ENCODE measurements at places on chromosomes 3 and 15.

- no peak for DNase-seq
Measured at GRCh38 chr3:194671511-194671899, 486 bp downstream of the LSG1 start.

DNA sequence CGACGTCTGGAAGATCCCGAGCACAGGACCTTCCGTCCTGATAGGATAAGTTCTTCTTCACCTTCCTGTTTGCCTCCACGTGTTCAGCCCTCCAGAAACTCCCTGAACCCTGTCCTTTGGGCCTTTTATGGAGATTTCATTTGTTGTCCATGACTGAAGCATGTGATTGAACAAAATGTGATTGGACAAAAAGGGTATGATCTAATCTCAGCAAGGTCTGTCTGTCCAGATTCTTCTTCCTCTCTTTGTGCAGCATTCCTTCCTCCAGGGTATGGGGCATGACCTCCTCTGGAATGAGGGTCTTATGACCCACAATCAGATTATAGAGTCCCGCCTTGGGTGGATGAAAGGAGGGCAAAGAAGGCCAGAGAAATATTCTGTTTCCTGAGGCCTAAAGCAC lies at the start of gene CYP19A1:
Gene CYP19A1, minus strand, starts transcription at position 101 of the 400 bp plus-strand sequence. CDS start 95,684 bp downstream, outside the sequence.
- no peak for DNase-seq

- DNase-seq, result no peak
Measured at GRCh38 chr3:85244091-85244490, 285.3 kb downstream of the CADM2 start.

DNA sequence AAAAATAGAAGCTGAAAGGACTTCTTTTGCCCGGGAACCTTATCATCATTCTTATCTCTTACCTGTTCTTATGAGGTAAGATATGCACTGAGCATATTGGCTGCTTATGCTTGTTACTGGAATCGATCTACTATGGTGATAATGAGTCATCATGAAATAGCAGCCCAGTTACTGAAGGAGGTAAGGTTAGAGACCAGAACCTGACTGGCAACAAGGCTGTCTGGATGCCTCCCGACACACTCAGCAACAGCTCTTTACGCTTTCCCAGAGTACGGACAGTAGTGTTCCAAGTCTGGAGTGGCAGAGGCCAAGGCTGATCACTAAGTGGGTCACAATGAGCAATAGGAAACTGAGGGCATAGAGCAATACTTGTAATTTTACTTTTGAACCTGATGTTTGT lies 314.1 kb downstream of the NLGN1 start:
- no peak for DNase-seq

- DNase-seq, result no peak
Measured at GRCh38 chr3:46036191-46036590, 8.9 kb upstream of the XCR1 start.

DNA sequence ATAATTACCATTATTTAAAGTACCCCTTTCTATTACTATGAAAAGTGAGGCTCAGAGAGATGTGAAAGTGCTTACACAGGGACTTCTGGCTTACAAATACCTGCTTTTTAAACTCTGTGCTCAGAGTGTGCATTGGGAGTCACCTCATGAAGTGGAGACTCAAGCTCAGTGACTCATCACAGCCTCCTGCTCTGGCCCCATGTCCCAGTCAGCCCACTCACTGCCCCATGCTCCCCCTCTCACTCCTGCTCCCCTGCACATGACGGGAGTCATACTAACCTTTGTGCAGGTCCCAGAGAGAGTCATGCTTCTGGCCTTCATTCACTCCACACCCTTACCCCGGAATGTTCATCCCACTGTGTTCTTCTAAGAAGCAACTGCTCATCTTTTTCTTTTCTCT lies 20.2 kb downstream of the CCR1 start:
- DNase-seq, result no peak

GRCh38 chr3:3068358-3068881 lies 41.8 kb downstream of the IL5RA start:
- no peak for DNase-seq

DNA sequence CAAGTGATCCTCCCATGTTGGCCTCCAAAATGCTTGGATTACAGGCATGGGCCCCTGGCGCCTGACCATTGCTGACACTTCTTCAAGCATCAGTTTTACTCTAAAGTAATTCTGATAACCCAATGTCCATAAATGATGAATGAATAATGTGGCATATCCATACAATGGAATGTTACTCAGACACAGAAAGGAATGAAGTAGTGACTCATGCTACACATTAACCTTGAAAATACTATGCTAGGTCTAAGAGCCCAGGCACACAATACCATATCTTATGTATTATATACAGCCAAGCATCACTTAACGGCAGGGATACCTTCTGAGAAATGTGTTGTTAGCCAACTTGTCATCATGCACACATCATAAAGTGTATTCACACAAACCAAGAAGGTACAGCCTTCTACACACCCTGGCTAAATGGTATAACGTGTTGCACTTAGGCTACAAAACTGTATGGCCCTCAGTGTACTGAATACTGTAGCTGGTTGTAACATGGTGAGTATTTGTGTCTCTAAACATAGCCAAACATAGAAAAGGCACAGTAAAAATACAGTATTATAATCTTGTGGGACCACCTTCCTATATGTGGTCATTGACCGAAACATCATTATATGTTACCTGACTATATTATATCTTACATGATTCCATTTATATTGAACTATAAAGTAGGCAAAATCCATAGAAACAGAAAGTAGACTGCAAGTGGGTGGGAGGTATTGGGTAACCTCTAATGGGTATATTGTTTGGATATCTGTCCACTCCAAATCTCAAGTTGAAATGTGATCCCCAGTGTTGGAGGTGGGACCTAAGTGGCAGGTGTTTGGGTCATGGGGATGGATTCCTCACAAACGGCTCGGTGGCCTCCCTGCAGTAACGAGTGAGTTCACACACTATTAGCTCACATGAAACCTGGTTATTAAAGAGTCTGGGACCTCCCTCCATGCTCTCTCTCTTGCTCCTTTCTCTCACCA lies 31.4 kb downstream of the MKRN2 start:
- no peak for DNase-seq

- peak; percentile 7 for DNase-seq
Measured at GRCh38 chr3:121660356-121661171, at the start of gene HCLS1. Gene HCLS1, minus strand, starts transcription at chr3:121660903. Its CDS starts 2,556 bp downstream, at chr3:121658347.

GRCh38 chr15:42267286-42267685 lies 5.7 kb upstream of the GANC start:
- no peak for DNase-seq

DNA sequence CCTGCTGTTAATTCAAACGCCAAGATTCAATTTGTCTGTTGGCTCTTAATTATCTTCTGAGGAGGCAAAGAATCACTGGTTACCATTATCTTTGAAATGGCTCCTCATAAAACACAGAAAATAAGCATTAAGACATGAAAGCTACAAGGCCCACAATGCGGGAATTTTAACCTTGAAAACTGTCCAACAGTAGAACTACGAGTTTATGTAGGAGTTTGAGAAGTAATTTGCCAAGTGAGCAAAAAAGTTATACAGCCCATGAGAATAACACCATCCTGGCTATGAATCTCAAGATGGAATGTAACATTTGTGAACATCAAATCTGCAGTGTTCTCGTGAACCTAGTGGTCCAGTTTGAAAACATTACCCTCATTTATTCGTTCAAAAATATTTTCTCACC lies 172.5 kb downstream of the ALDH1A2 start:
- DNase-seq, result no peak

GRCh38 chr3:115212615-115213014 lies 65.5 kb upstream of the ZBTB20 start:
- no peak for DNase-seq

- no peak for DNase-seq
Measured at GRCh38 chr3:129424185-129424841, 4.1 kb downstream of the EFCAB12 start.

DNA sequence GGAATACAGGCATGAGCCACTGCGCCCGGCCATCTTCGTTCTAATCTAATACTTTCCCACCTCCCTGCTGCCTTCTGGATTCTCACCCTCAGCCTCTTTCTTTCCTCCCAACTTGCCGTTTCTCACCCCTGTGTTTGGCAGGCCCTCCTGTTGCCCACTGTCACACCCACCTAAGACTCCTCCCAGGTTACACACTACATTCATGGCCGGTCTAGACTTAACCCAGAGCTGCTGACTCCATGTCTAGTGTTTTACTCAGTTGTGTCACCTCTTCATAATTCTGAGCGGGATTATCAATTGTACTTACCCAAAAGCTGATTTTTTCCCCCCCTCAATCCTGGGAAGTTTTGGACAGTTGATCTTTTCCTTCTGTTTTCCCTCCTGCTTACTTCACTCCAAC lies 223.8 kb downstream of the FEZF2 start:
- no peak for DNase-seq

GRCh38 chr3:16770792-16771191 lies 114.0 kb upstream of the PLCL2 start:
- DNase-seq, result no peak

GRCh38 chr15:58390118-58390517 lies 41.7 kb upstream of the LIPC start:
- no peak for DNase-seq

DNA sequence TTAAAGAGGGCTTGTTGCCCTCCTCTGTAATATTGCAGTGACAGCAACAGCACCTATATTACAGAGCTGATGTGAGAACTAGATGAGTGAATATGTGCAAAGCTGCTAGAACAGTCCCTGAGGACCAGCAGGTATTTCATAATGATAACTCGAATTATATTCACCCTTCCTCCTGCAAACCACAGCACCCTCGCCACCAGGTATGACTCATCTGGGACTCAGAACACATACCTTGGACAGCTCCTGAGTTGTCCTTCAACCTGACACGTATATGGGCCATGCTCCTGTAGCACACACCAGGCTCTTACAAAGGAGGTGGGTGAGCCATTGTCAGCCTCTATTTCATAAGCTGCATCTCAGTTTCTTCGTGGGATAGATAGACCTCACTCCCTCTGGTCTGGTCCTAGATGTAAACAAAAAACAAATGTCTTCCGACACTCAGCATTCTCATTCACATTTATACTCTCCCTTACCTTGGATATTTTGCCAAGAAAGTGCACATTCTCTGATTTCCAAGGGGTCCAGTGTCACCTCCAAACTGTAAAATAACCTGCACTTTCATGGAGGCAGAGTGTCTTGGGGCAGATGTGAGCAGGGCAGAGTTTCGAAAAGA lies 124.5 kb downstream of the TLE3 start:
- DNase-seq, result no peak

DNA sequence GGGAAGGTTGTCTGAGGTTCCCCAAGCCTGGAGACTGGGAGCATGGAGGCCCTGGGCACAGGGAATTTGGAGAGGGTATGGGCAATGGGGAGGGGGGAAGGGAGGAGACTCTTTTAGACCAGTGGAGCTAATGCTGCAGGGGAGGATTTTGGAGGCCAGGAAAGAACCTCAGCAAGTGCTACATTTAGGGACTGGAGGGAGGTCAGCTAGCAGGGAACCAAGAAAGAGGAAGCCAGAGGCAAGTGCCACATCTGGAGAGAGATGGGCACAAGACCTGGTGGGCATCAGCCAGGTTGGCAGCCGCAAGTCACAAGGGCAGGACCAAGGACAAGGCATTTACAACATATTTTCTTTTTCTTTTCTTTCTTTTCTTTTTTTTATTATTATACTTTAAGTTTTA lies 20.7 kb downstream of the PLEKHO2 start:
- no peak for DNase-seq

- DNase-seq, result no peak
Measured at GRCh38 chr3:73707772-73708171, 83.0 kb upstream of the PDZRN3 start.

DNA sequence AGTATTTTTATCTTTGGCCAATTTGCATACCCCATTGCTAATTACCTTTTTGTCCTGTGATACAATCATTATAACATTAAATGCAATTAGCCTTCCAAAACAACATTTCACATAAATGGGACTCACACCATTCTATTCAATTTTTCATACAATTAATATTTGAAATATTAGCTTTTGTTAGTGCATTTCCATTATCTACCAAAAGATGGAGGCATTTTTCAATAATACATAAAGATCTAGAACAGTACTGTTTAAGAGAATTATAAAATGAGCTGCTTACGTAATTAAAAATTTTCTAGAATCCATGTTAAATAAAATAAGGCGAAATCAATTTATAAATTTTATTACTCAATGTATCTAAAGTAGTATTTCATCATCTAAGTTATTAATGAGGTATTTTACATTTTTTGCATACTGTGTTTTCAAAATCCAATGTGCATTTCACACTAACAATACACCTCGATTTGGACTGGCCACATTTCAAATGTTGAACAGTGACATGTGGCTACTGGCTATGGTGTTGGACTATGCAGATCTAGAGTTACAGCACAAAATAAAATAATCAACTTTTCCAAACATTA lies 74.3 kb downstream of the TJP1 start:
- DNase-seq, result no peak

DNA sequence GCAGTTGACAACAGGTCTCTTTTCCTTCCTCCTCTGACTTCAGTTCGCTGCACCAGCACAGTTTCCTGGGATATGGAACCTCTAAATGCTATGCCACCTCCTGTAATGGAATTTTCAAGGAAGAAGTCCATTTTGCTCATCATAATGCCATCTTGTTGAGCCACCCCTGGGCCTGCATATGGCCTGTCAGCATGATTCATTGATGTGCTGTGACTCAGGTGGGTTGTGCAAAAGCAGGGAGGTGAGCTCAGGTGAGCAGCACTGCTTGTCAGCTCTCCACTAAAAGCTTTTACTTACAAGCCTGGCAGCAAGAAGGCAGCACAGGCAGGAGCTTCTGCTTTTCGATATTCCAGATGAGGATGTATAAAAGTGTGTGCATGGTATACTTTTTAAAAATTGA lies 247.1 kb upstream of the LMCD1 start:
- no peak for DNase-seq

DNA sequence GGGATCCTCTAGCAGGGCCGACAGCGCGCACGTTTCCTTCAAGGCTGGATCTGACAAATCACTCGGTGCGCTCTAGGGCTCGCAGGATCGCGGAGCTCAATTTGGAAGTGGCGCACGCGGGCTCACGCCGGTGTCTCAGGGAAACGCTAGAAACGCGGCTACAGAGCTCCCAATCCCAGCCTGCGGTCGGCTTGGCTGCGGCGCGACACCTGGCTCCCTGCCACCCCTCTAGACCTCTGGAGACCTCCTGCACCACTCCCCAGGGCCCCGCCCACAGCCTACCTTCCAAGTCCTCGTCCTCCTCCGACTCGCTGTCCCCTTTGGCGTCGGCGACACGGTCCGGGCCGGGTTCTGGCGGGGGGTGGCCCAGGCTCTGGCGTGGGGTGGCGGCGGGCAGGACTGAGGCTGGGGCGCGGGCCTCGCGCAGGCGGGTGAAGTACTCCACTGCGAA lies 596 bp downstream of the PRKAR2A start:
- DNase-seq, result peak; percentile 2

DNA sequence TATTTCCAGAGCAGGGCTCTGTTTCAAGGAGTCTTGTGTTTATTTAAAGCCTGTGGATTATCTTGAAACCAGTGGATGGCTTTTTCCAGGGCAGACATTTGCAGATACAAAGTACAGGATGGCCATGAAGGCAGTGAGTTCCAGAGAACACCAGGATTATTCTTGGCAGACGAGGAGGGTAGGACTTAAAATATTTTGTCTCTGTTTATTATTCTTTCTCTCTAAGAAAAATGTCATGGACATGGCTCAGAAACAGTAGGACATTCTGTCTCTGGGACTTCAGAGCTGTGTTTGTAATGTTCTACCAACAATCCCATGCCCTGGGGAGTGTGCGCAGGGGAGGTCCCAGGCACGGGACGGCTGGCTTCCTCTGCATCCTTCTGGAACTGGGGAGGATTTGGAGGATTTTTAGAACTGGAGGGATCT lies 125.9 kb downstream of the ATP10A start:
- DNase-seq, result no peak

- DNase-seq, result no peak
Measured at GRCh38 chr15:50046867-50047266, 72.2 kb downstream of the ATP8B4 start.

Data from stimulated activated CD4-positive, alpha-beta T cell treated with anti-CD3 and anti-CD28 coated beads, Interleukin-1b, Interleukin-23, amount 100 ng/mL, for 1 hour (primary cell).